ENCODE measurements at places on chromosomes 7 and 10.

DNA sequence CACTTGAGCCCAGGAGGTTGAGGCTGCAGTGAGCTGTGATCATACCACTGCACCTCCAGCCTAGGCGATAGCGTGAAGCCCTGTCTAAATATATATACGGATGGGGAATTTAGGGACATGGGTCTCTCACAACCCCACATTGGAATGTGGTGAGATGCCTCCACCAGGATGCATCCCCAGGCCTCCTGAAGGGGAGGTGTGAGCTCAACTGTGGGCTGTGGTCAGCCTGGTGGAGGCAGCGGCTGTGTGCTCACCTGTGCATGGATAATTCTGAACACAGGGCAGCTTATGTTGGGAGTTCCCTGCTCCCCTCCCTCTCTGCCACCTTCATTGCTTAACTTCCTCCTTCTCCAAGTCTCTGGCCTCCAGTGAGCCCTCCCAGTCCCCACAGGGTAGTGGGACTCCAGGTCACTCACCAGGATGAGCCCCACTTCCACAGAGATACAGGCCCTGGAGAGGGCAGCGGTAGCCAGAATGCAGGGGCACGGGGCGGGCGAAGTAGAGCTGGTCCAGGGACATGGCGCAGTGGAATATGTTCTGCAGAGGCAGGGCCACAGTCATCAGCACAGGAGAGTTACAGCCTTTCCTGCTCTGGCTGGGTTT lies 30.4 kb downstream of the PYROXD2 start:
- ATAC-seq: no peak

DNA sequence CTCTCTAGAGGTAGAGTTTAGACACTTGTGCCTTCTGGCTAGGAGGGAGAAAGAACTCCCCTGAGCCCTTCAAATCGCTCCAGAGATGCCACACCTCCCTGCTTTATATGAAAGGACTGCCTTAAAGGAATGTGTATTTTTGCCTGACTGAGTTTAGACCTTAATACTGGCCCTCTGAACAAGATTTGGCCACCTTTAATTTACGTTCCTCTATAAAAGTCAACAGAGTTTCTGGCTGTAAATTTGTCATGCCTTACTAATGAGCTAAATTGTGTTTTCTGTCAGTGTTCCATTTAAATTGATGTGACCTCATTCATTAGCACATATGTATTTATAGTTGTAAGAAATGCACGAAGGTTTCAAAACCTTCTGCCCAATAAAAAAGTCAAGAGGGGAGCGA lies 48.0 kb downstream of the SEMA3C start:
- ATAC-seq: no peak

- ATAC-seq: no peak
Observed at GRCh38 chr7:49400891-49401550, 372.4 kb upstream of the VWC2 start.

- no peak for ATAC-seq
Observed at GRCh38 chr10:126851414-126852108, 53.7 kb upstream of the DOCK1 start.

GRCh38 chr7:3695602-3696001 lies 394.6 kb downstream of the SDK1 start:
- no peak for ATAC-seq

DNA sequence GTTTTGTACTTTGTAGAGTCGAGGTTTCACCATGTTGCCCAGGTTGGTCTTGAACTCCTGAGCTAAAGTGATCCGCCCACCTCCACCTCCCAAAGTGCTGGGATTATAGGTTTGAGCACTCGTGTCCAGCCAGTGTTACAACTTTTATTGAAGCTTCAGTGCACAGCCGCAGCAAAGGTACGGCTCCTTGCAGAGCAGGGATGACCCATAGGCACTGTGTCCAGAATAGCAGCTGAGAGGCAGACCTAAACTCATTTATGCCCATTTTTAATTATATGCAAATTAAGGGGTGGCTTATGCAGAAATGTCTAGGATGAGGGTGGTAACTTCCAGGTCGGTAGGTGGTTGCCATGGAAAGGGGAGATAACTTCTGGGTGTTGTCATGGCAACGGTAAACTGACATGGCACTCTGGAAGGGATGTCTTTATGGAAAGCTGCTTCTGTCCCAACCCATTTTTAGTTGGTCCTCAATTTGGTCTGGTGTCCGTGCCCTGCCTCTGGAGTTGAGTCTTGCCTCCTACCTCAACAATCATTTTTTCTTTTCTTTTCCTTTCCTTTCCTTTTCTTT lies 22.7 kb downstream of the NYAP1 start:
- ATAC-seq: no peak

DNA sequence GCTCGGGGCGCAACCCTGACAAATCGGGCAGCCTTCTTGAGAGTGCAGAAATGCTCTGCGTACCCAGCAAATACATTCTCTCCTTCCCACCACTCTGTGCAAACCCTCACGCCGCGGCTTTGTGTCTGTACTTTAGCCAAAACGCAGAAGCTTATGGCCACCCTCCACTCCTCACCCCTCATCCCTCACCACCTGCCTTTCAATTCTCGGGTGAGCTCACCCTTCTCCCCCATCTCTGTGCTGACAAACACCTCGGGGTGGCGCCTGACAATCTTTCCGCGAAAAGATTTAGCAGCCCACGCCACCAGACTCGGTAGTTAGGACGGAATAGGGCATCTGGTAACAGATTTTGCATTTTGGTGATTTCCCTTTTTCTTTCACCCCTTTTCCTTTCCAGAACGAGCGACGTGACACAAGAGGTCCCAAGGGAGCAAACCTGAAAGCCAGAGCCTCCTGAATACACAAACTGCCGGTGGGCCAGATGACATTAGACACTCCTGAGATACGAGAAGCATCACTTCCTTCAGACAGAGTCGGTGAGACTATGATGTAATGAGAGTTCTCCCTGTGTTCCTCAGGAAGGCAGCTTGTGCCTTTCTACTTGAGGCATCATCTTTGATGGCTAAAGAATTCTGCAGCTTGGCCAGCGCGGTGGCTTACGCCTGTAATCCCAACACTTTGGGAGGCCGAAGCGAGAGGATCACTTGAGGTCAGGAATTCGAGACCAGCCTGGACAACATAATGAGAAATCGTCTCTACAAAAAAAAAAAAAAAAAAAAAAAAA lies 671 bp upstream of the ATAD1 start:
- peak; percentile 83 for ATAC-seq

GRCh38 chr7:92691578-92691977 lies 101.4 kb upstream of the FAM133B start:
- peak; percentile 90 for ATAC-seq

GRCh38 chr7:146346096-146346495 lies 229.5 kb downstream of the CNTNAP2 start:
- ATAC-seq: no peak

DNA sequence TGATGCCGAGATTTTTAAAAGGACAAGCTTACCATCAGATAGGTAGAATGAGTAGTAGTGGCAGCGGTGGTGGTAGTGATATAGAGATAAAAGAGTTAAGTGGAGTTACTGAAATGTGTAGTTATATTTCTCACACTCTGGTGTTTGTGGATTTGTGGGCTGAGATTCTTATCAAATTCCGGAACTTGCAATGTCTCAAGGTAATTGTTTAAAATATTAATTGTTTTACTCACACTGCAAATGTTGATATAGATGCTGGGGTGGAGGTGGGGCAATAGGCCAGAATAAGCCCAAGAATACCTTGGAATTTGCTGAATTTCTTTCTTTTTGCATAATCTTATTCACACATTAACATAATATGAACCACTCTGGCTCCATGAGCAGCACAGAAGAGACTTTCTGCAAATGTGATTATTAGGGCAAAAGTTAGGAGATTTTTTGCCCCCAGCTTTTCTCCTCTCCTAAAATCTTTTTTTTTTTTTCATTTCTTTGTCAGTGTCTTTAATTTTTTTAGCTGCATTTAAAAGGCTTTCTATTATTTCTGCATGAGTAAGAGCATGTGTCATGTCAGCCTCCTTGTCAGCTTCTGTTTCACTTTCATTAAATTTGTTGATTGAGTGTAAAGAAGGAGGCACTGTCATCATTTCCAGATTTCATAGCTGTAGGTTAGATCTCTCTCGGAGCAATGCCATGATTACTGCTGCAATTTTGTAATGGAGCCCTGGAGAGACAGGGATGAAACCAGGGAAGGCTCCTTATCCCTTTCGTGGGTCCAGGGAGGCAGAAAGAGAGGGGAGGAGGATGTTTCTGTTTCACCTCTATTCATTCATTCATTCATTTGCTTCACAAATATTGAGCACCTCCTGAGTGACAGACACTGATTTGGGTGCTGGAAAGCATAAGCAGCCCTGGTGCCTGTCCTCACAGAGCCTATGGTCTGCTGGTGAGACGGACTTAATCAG lies 13.1 kb upstream of the SGMS1 start:
- peak; percentile 95 for ATAC-seq

- ATAC-seq: no peak
Observed at GRCh38 chr7:138845711-138846110, 47.7 kb upstream of the ATP6V0A4 start.

- ATAC-seq: no peak
Observed at GRCh38 chr10:627032-627992, 62.2 kb downstream of the DIP2C start.

GRCh38 chr10:98006266-98006665 lies 24.2 kb downstream of the CRTAC1 start:
- no peak for ATAC-seq

- ATAC-seq: peak; percentile 27
Observed at GRCh38 chr10:50421026-50421719, 169.9 kb upstream of the ASAH2 start.

DNA sequence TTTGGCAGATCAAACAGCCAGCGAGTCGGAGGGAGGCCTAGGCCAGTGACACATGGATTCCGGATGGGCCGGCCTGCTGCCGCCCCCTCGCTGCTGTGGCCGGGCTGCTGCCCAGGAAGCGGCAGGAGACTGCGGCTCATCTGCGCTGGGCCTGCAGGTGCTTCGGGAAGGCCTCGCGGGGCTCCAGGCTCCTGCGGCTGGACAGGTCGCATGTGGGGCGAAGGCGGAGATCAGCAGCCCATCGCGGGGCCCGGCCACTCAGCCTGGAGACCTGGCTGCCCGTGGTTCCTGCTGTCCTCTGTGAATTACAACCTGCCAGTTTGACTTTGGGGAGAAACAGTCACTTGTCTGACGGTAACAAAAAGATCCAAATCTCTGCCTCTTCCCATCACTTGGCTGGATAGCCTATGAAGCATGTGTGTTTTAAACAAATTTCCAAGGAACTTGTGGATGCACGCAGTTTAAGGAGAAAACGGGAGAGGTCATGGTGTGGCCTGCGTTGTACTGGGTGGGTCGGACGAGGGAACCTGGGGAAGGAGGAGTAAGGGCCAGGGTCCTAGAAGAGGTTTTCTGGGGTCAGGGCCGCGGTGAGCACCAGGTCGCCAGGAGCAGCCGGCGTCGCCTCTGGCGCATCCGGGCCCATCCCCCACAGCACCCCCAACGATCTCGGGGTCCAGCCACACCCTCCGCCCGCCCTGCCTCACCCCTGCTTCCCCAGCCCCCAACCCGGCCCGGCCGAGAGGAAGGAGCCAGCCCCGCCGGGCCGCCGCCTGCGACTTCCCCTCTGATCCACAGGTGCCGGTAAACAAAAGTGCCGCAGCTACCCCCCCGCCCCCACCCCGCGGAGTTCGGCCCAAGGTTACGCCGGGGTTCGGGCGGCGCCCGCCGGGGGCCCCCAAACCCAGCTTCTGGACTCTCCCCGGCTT lies 1.6 kb downstream of the SPOCK2 start:
- peak; percentile 7 for ATAC-seq

- ATAC-seq: no peak
Observed at GRCh38 chr7:157409753-157410727, 73.2 kb downstream of the DNAJB6 start.

DNA sequence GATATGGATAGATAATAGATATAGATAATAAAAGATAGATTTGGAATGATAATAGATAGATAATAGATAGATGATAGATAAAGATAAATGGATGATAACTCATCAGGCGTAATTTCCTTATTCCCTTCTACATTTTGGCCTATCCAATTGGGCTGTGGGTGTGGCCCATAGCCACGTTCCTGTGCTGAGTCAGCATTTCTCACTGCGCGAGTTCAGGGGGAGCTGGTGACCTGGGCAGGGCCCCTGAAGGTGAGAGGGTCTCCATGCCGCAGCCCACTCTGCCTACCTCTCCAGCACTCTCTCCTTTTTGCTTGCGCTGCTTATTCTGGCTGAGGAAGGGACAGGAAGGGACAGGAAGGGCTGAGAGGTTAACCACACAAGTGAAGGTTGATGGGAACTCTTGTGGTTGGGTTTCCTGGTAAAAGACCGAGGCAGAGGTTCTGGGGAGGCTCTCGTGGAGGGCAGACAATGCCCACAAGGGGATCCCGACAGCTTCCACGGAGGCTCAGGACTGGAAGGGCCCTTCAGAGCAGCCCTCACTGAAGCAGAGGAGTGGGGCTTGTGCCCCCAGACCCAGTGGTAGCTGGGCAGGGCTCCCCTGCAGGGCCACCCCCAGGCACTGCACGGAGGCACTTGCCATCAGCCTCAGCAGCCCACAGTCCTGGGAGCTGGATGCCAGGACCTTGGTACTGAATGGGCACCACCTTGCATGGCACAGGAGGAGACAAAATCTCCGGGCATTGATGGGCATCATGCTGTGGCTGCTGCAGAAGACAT lies 247.3 kb upstream of the PITRM1 start:
- peak; percentile 56 for ATAC-seq

GRCh38 chr10:56346845-56347415 lies 14.1 kb downstream of the ZWINT start:
- no peak for ATAC-seq

DNA sequence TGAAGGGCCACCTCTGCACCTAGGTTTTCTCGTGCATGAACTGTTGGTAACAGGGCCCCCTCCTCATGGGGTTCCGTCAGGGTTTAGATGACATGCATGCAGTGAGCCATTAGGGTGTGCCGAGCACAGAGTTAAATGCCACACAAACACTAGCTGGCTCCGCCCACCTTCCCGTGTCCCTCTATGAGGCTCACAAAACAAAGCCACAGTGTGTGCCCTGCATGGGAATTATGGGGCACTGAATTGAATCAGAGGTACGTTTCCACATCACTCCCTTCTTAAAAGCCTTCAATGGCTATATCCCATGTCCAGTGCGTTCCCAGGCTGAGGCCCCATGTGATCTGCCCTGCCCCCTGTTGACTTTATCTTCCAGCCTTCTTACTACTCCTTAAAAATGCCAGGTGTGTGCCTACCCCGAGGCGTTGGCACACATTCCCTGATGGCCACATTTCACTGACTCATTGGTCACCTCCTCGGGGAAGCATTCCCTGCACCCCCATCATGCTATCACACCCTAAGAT lies 35.7 kb downstream of the GSDME start:
- ATAC-seq: no peak

DNA sequence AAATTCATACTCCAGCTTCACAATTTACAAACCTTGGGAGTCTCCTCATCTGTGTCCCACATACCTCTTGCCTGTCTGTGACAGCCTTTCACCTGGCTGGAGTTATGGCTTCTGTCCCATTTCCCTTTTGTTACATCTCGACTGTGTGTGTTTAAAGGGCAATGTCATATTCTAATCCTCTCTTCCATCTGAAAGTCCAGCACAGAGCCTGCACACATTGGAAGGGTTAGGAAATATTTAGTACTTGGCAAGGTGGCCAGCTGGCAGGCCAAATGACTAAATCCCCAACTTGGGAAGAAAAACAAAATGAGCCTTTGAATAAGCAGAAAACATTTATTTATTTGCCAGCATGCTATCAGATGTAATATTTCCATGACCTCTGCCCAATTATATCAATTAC lies 120.1 kb upstream of the STK17A start:
- ATAC-seq: no peak

- ATAC-seq: no peak
Observed at GRCh38 chr10:111593578-111593977, 516.7 kb downstream of the ADRA2A start.

All from activated T-helper 17 cell treated with anti-CD3 and anti-CD28 coated beads, Interleukin-2, amount 50 U/mL, for 72 hours (primary cell).